Amniotic stem cell (primary cell): ENCODE measurements at places on chromosomes 6 and 20.

GRCh38 chr20:58568483-58569240 is 53.5 kb upstream of the APCDD1L start:
- no peak for DNase-seq

DNA sequence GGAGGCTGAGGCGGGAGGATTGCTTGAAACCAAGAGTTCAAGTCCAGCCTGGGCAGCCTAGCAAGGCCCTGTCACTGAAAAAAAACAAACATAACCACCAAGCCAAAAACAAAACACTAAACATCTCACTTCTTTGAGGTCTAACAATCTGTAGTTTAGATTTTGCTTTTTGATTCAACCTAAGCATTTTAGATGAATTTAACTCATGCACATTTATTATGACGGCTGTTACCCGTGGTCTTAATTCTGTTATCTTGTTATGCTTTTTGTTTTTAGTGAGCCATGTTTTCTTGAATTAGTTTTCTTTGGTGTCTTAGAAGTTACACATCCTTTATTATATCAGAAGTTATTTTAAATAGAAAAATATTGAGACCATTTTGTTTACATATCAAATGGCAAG is 13.8 kb upstream of the GTSF1L start:
- no peak for DNase-seq

DNA sequence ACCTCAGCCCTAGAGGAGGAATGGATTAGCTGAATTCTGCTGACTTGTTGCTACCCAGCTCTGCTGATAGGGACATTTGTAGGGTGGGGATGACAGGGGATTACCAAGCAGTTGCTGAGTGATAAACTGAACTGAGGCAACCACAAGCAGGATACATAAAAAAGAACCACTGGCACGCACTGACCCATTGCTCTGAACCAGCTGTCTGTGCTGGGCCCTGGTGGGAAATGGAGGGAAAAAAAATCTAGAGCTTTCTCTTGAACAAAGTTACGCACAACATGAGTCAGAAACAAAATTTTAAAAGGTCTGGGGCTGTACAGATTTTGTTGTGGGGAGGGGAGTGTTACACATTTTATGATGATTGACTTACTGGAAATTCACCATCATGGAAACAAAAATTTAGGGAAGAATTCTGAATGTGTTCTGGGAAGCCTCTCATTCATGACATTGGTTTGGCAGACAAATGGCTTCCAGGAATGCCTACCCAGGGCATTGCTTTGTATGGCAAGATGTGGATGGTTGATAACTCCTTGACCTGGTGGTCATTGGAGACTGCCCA is 37.7 kb downstream of the FOXO3 start:
- no peak for DNase-seq

DNA sequence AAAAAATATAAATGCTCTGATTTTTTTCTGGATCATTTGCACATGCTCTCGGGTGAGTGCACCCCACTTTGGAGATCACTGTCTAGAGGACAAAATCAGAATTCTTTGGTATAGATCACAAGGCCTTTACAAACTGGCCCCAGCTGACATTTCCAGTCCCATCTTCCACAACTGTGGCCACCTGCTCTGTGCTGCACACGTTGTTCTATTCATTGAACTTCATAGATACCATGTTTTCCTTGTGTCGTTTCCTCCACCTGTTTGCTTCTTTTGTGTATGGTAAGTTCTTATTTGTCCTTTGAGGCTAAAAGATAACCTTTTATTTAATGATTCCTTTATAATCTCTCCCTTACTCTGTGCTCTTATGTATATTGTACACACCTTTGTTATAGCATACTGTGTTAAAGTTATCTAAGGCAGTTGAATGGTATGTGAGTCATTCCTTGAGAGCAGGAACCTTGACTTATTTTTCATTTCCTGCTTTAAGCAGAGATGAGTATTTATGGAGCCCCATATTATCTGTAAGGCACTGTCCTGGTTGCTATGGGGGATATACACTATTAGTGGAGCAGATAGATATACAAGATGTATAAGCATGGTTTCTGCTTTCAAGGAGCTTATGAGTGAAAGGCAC is 12.0 kb upstream of the SLC17A5 start:
- no peak for DNase-seq

DNA sequence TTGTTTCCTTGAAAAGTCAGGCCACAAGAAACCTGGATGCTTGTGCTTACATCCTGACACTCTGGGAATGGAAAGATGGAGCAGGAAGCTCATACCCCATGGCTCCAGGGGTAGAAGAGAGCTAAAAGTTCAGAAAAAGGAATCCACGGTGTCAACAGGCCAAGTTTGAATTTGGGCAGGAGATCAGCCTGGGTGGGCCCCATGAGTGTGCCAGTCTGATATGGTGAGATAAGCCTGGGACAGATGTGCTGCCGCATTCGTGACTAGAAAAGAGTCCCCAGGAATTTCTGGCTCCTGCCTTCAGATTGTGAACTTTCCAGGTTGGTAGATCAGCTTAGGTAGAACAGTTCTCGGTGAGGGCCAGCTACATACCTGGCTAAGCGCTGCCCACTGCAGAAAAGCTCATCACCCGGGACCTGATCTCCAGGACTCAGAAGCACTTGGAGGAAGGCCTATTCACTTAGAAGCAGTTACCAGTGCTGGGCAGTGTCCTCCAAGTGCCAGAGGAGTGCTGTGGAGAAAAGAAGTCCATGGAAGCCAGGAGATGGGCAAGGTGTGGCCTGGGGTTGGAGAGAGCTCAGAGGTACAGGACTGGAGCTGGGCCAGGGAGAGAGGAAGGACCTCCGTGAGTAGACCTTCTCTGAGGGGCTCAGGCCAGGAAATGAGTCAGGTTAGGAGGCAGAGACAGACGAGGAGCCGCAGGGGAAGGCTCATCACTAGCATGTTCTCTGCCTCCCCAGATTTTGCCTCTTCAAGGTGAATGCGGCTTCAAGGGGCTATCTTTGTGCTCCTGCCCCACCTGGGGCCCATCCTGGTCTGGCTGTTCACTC is at the start of gene TSPO2:
TSS of gene TSPO2 (plus strand) at position 242 of the 830 bp plus-strand sequence. CDS start at position 761, 519 bp downstream.
- DNase-seq = no peak

- DNase-seq = no peak
Measured at GRCh38 chr6:160015778-160016684, 47.1 kb downstream of the IGF2R start.

DNA sequence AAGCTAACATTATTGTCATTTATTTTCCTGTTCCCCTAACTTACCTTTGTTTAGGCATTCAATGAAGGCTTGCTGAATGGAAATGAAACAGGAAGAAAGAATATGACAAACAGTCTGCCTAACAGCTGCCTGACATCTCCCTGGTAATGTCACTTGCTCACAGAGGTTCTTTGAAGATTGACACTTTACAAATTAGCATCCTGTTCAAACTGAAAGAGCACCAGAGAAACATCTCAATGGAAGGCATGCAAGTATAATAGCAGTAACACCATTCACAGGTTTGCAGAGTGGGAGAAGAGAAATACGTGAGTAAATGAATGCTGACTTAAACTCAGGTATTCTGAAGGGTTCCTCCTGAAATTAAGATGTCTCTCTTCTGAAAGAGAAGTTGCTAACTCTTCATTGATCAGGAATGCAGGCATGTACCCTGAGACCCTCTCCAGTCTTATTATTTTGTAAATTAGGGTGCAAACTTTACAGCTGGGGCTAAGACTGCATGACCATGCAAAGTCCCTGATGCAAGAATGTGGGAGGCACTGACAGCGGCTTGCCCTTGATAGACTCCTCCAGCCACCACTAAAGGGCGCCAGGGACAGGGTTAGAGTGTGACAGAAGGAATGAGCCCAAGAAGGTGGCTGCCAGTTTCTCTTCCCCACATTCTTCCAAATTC is 1.3 kb upstream of the SMLR1 start:
- no peak for DNase-seq

- no peak for DNase-seq
Measured at GRCh38 chr20:5504061-5504739, 187.4 kb upstream of the PROKR2 start.

- no peak for DNase-seq
Measured at GRCh38 chr6:80480421-80481157, 374.1 kb downstream of the BCKDHB start.

- DNase-seq = no peak
Measured at GRCh38 chr20:48728042-48728825, 99.6 kb downstream of the PREX1 start.

GRCh38 chr6:3280091-3280490 is 21.3 kb downstream of the PSMG4 start:
- DNase-seq = no peak

- no peak for DNase-seq
Measured at GRCh38 chr20:37356387-37356786, 10.4 kb downstream of the SRC start.

DNA sequence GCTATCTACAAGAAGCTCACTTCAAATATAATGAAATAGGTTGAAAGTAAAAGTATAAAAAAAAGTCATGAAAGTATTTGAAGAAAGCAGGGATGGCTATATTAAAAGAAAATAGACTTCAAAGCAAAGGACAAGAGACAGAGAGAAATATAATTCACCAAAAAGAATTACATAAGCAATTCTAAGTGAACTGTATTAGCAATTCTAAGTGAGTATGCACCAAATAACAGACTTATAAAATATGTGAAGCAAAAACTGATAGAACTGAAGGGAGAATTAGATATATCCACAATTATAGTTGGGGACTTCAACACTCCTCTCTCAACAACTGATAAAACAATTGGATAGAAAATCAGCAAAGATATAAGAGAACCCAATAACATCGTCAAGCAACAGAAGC is 38.8 kb upstream of the ID4 start:
- no peak for DNase-seq

GRCh38 chr6:79377888-79378348 is 143.4 kb upstream of the HMGN3 start:
- DNase-seq = no peak

DNA sequence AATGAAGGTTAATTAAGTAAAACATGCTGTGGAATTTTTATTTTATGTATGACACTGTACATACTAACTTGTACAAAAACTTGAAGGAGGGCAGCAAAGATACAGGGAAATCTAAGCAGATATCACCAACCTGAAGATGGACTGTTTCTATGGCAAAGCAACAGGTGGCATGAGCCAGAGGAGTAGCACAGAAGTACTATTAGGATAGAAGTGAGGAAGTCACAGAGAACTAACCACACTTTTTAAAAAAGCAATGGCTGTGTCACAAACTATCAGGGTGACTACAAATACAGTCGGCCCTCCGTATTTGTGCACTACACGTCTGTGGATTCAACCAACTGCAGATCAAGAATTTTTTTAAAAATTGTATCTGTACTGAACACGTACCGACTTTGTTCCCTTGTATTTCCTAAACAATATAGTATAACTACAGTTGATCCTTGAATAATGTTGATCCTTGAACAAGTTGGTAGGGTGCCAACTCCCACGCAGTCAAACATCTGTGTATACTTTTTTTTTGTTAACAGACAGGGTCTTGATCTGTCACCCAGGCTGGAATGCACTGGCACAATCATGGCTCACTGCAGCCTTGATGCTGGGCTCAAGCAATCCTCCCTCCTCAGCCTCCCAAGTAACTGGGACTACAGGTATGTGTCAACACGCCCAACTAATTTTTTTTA is 61.0 kb downstream of the NUDT3 start:
- no peak for DNase-seq

- DNase-seq = no peak
Measured at GRCh38 chr6:36116943-36117342, 13.4 kb upstream of the MAPK13 start.

DNA sequence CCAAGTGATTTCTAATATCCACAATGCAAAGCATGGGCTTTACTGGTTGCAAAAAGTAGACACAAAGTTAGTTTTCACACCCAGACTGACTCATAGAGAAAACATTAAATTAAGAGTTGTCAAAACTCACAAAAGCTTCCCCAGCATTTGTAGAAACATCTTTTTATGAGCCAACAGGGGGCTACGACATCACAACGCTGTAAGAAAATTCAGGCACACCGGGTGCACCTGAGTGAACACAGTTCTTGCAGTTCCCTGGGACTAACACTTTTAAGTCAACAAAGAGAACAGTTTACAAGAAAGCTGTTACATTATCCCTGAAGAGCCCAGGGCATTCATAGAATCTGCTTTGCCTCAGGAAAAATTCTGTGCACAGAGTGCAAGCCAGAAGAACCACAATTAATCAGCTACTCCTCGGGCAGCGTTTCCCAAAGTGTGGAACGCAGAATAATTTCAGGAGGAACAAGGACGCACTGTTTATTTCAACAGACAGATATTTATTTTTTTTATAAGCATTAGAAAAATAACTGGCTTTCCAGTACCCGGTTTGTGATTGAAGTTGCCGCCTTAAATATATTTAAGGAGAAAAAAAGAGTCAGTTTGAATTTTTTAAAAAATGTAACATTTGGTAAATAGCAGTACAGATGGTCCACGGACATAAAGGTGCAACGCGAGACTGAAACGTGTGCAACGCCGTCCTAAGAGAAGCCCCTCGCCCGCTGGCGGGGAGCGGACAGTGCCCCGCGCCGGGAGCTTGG is 1.2 kb downstream of the NCOA5 start:
- no peak for DNase-seq

- DNase-seq = no peak
Measured at GRCh38 chr6:56806368-56806767, 148.5 kb upstream of the BEND6 start.

GRCh38 chr6:71047417-71047816 is 90.6 kb upstream of the B3GAT2 start:
- DNase-seq = no peak

GRCh38 chr20:3133155-3133554 is 26.5 kb downstream of the FASTKD5 start:
- no peak for DNase-seq

DNA sequence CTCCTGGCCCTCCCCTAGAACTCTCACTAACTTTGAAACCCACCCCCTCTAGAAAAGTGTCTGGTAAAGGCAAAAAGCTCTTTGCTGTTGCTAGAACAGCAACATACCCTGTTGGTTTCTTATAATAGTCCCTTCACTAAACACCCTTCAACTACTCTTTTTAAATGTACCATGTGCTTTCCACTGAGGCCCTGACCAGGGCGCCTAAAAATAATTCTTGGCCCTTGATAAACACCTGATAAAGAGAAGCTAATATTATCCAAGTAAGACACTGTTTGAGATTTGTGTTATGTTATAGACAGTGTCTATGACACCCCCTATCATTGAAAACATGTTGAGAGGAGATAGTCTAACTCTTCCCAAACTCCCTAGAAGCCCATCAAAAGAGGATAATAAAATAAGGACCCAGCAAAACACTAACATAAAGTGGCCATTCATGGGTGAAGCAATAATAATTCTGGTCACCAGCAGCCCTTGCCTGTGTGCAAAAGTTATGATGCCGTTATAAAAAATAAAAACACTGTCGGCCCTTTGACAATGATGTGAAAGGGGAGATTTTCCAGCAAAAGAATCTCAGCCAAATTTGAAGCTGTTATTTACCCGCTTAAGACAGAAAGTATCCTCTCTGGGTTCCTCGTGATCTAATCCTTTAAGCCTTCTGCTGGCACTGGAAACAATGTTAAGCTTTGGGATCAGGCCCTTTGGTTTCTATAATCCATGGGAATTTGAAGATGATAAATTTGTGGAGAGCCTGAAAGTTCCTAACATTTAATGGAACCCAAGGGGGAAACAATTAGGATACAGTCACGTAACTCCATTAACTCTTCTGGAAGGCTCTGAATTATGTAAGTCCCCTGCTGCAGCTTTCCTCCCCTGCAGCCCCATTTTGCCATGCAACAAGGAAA is 122.6 kb upstream of the PLCB4 start:
- no peak for DNase-seq
